Adrenal gland (tissue), 19 donors: ENCODE measurements at places on chromosomes 7 and 10. TPM values are rescaled to one million over a fixed set of nuclear protein-coding genes. Genes with fewer than 3 reads are reported as not detected.

- H3K4me3 ChIP-seq: no peak overlapping the region
- H3K27me3 ChIP-seq: no peaks in the 10 kb centered on the region
- no peak overlapping the region for H3K27ac ChIP-seq
- DNase-seq: no peak
- H3K4me1 ChIP-seq: peaks cover 9% of the 10 kb centered on the region
- no peaks in the 10 kb centered on the region for H3K36me3 ChIP-seq
Measured at GRCh38 chr7:90629297-90629918, 33.3 kb downstream of the CDK14 start.

- H3K4me1 ChIP-seq: no peaks in the 10 kb centered on the region
- H3K36me3 ChIP-seq: no peaks in the 10 kb centered on the region
- H3K4me3 ChIP-seq: no peak overlapping the region
- DNase-seq: no peak
- no peak overlapping the region for H3K27ac ChIP-seq
- no peaks in the 10 kb centered on the region for H3K27me3 ChIP-seq
Measured at GRCh38 chr7:91416155-91416865, 152.1 kb downstream of the FZD1 start.

POLR1F gene
- total RNA-seq: 14.2 TPM

RELN gene
- total RNA-seq: 1.0 TPM

DNA sequence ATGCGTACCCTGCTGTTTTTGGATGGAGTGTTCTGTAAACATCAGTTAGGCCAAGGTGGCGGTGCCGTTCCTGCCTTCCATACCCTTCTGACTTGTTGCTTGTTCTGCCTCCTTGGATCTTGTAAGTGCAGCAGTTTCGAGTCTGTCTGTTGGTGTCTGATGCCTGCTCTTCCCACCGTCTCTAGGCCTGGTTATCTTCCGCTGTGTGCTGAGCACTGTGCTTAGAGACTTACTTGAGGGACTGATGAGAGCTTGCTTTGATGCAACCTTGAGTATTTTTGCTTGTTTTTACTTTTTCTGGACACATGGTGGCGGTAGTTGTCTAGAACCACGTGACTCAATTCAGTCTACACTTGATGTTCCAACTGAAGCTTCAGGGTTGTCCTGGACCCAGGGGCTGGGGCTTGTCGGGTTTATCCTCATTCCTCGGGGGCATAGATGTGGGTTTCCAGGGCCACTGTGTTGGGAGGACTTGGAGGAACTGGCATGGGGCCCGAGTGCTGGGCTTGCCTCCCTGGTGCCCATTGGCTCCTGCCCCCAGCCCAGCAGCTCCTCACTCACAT, 14.4 kb upstream of the SPRN start:
- no peaks in the 10 kb centered on the region for H3K27me3 ChIP-seq
- H3K4me3 ChIP-seq: no peak overlapping the region
- no peaks in the 10 kb centered on the region for H3K36me3 ChIP-seq
- peak; percentile 12 for DNase-seq
